ENCODE measurements at places on chromosomes 16 and 17.

GRCh38 chr16:67897231-67897630 lies 4.2 kb downstream of the PSKH1 start:
- H3K27ac ChIP-seq, result peak overlapping the region; percentile 53
- peaks cover 17% of the 10 kb centered on the region for H3K4me1 ChIP-seq
- DNase-seq, result peak; percentile 81
- H3K36me3 ChIP-seq, result no peaks in the 10 kb centered on the region
- H3K4me3 ChIP-seq, result no peak overlapping the region
- H3K27me3 ChIP-seq, result no peaks in the 10 kb centered on the region

- H3K27ac ChIP-seq, result peak overlapping the region; percentile 46
- H3K36me3 ChIP-seq, result peaks cover 24% of the 10 kb centered on the region
- no peak overlapping the region for H3K4me3 ChIP-seq
- H3K4me1 ChIP-seq, result peaks cover 24% of the 10 kb centered on the region
- peak; percentile 80 for DNase-seq
- H3K27me3 ChIP-seq, result no peaks in the 10 kb centered on the region
Measured at GRCh38 chr17:27319541-27320221, 25.8 kb downstream of the WSB1 start.

DNA sequence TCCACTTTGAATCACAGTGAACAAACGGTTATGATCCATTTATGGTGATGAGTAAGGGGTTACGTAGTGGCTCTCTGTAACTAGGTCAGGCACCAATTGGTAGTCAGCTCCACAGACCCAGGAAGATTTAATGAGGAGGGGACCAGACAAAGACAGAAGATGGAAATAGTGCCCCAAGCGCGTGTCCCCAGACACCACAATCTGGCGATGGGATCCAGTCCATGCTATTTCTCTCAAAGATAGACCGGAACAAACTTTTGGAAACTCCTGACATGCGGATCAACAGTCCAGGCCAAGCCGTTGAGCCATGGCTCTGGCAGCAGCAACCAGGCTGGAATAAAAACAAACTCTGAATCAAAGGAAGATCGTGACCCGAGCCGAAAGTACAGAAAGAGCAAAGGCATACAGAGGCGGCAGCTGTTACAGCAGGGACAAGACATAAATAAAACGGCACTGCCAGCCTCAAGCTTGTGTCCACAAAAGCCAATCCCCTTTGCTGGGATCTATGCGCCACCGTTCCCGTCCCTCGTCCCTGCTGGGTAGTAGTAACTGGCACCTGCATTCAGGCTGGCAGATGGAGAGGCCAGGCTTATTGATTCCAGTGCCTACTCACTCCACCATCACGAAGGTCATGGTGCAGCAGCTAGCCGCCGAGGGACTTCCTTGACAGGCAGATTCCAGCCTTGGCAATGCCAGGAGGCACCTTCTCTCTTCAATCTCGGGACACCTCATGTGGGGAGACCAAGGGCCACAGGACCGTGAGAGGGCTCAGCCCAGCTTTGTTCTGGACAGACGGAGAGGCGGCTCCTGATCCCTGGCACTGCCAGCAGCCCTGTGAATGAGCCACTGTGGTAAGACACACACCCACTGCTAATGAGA lies 50.2 kb downstream of the CDH11 start:
- DNase-seq, result peak; percentile 78
- H3K4me1 ChIP-seq, result peaks cover 61% of the 10 kb centered on the region
- H3K27ac ChIP-seq, result peak overlapping the region; percentile 97
- H3K4me3 ChIP-seq, result peak overlapping the region; percentile 12
- no peaks in the 10 kb centered on the region for H3K27me3 ChIP-seq
- H3K36me3 ChIP-seq, result no peaks in the 10 kb centered on the region

DNA sequence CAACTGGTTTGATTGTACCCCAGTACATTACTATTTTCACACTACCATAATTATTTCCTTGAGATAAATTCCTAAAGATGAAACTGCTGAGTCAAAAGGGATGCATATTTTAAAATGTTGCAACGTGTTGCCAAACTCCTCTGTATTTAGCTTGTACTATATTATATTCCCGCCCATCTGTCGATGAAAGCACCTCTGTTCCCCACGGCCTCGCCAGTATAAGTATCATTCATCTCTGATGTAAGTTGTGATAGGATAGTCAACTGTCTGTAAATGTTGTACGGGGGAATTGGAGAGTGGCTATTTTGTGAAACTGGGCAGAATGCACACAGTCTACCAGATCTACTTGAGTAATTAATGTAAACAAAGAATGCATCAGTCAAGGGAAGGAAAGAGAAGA lies 47.7 kb upstream of the TNRC6A start:
- no peaks in the 10 kb centered on the region for H3K27me3 ChIP-seq
- H3K4me3 ChIP-seq, result no peak overlapping the region
- peak; percentile 56 for DNase-seq
- H3K27ac ChIP-seq, result no peak overlapping the region
- H3K4me1 ChIP-seq, result peaks cover 13% of the 10 kb centered on the region

DNA sequence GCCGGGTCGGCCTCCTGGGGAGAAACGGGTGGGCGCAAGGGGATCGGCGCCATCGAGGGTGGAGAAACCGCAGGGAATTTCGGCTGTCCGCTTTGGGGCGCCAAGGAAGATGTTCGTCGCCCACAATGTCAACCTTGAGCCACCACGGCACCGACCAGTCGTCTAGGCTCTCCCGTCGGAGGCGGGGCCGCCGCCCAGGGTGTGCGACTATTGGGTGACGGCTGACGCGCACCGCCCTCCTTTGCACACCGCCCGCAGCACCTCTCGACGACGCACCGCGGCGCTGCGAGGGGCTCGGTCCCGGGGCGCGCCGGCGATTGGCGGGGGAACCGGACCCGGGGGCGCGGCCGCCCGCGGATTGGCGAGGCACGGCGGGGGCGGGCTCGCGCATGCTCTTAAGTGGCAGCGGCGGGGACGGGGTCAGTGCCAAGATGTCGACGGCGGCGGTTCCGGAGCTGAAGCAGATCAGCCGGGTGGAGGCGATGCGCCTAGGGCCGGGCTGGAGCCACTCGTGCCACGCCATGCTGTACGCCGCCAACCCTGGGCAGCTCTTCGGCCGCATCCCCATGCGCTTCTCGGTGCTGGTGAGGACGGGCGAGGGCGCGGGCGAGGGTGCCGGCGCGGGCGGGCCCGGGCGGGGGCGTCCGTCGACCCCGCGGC lies at the start of gene NUDT16L1:
NUDT16L1 (plus strand) TSS at position 267 of the 660 bp plus-strand sequence; CDS start at position 432, 165 bp downstream.
- H3K27ac ChIP-seq, result peak within 1 kb of the TSS; percentile 56
- peak within 1 kb of the TSS; percentile 81 for H3K4me3 ChIP-seq
- 0 out of 2 replicates have a peak, but pooled peaks cover 3% of the 10 kb centered on the region for H3K36me3 ChIP-seq
- H3K27me3 ChIP-seq, result no peaks in the 10 kb centered on the region
- peak; percentile 99 for DNase-seq

GRCh38 chr17:82931699-82932517 lies 92.1 kb upstream of the ZNF750 start:
- peak overlapping the region; percentile 40 for H3K4me3 ChIP-seq
- peak overlapping the region; percentile 90 for H3K27ac ChIP-seq
- peak; percentile 93 for DNase-seq
- peaks cover 17% of the 10 kb centered on the region for H3K4me1 ChIP-seq

GRCh38 chr17:73657473-73658116 lies 13.3 kb upstream of the SDK2 start:
- H3K4me3 ChIP-seq, result no peak overlapping the region
- no peaks in the 10 kb centered on the region for H3K36me3 ChIP-seq
- H3K27me3 ChIP-seq, result no peaks in the 10 kb centered on the region
- no peaks in the 10 kb centered on the region for H3K4me1 ChIP-seq
- DNase-seq, result peak; percentile 58

- no peak overlapping the region for H3K4me3 ChIP-seq
- H3K4me1 ChIP-seq, result peaks cover 13% of the 10 kb centered on the region
- peaks cover 14% of the 10 kb centered on the region for H3K27me3 ChIP-seq
- H3K36me3 ChIP-seq, result no peaks in the 10 kb centered on the region
- peak; percentile 86 for DNase-seq
Measured at GRCh38 chr17:65297384-65297783, 160.2 kb downstream of the RGS9 start.

DNA sequence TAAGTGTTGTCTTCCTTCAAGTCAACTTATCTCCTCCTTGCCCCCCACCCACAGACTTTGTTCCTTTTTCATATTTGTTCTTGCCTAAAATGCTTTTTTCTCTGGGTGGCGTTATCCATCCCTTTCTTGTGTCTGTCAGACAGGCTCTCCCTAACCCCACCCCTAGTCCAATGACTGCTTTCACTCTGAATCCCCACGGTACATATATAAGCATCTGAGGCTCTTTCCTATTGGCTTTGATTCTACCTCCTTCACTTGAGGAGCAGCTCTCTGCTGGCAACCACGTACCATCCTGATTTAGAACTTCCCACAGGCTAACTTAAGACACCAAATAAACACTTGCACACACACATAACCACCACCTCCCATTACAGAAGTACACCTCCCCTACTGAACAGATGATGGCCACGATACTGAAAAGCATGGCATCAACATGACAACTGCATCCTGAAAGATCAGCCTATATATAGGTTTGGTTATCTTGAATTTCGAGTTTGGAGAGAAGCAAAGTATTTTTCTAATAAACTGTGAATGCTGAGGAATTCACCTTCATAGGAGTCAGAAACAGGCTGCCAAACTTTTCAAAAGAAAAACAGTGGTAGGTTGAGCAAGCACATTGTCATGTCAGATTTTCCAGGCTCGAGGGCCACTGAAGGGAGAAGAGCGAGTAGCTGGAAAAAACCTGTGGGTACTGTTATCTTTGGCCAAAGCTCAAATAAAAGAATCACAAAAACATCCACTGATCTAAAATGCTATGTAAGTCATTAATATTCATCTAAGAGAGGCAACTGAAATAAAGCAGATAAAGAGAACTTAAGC lies 24.3 kb downstream of the STAT3 start:
- H3K4me1 ChIP-seq, result peaks cover 36% of the 10 kb centered on the region
- peak overlapping the region; percentile 58 for H3K27ac ChIP-seq
- DNase-seq, result peak; percentile 81
- H3K36me3 ChIP-seq, result no peaks in the 10 kb centered on the region
- no peaks in the 10 kb centered on the region for H3K27me3 ChIP-seq

GRCh38 chr17:56785997-56786680 lies 47.6 kb downstream of the C17orf67 start:
- no peak overlapping the region for H3K4me3 ChIP-seq
- peaks cover 13% of the 10 kb centered on the region for H3K4me1 ChIP-seq
- H3K27me3 ChIP-seq, result no peaks in the 10 kb centered on the region

DNA sequence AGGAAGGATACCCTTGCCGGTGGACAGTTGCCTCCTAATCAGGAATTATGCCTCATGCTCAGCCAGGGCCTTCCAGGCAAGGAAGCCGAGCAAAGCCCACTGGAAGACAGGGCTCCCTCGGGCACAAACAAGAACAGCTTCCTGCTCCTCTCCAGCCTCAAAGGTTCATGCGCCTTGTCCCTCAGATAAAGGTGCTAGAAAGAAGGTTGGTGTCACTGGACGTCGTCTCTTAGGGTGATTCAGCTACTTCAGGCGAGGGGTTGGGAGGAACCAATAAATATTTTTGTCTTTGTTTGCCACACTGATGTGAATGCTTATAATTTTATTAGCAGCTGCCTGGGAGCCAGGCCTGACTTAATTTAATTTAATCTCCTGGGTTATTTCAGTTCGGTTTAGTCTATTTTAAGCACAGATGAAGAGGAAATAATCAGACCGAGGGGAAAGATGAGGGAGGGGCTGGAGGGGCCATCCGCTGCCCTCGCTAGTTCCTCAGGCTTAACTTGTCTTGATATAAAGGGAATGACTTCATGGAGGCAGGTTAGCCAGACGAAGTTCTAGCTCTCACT lies 171.8 kb upstream of the CACNG5 start:
- H3K27ac ChIP-seq, result no peak overlapping the region
- H3K36me3 ChIP-seq, result peaks cover 8% of the 10 kb centered on the region
- H3K4me1 ChIP-seq, result no peaks in the 10 kb centered on the region
- no peaks in the 10 kb centered on the region for H3K27me3 ChIP-seq

- peak overlapping the region; percentile 90 for H3K27ac ChIP-seq
- no peaks in the 10 kb centered on the region for H3K36me3 ChIP-seq
- H3K27me3 ChIP-seq, result no peaks in the 10 kb centered on the region
- peak overlapping the region; percentile 28 for H3K4me3 ChIP-seq
- H3K4me1 ChIP-seq, result peaks cover 70% of the 10 kb centered on the region
- DNase-seq, result peak; percentile 40
Measured at GRCh38 chr17:40306395-40306794, 2.6 kb upstream of the RARA start.

GRCh38 chr17:9897372-9897968 lies 7.6 kb downstream of the RCVRN start:
- no peaks in the 10 kb centered on the region for H3K27me3 ChIP-seq
- no peak for DNase-seq
- no peak overlapping the region for H3K27ac ChIP-seq
- H3K4me3 ChIP-seq, result no peak overlapping the region
- H3K36me3 ChIP-seq, result no peaks in the 10 kb centered on the region
- H3K4me1 ChIP-seq, result peaks cover 28% of the 10 kb centered on the region

- DNase-seq, result no peak
- peaks cover 48% of the 10 kb centered on the region for H3K4me1 ChIP-seq
- no peaks in the 10 kb centered on the region for H3K36me3 ChIP-seq
- H3K4me3 ChIP-seq, result no peak overlapping the region
- no peak overlapping the region for H3K27ac ChIP-seq
Measured at GRCh38 chr17:40545660-40546059, 19.6 kb downstream of the CCR7 start.

DNA sequence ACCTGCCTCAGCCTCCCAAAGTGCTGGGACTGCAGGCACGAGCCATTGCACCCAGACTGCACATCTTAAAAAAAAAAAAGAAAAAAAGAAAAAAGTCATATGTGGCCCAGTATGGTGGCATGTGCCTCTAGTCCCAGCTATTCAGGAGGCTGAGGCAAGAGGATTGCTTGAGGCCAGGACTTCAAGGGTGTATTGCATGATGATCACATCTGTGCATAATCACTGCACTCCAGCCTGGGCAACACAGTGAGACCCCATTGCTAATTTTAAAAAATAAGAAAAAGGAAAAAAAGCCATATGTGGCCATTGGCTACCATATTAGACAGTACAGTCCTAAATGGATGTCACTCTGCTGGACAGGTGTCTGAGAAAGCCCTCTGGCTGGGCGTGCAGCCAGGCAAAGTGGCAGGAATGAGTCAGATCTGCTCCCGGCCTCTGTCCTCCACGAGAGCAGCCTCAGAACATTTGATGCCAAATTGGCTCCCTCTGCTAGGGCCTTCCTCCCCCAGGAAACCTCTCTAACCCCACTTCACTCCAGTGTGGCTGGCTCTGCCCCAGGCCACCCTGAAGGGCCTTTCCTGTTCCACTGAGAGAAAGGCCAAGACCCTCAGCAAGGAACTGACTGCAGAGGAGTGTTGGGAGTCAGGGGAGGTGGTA lies 14.7 kb downstream of the CA7 start:
- no peaks in the 10 kb centered on the region for H3K4me1 ChIP-seq
- no peak overlapping the region for H3K27ac ChIP-seq
- DNase-seq, result peak; percentile 81
- no peaks in the 10 kb centered on the region for H3K27me3 ChIP-seq
- H3K36me3 ChIP-seq, result no peaks in the 10 kb centered on the region
- no peak overlapping the region for H3K4me3 ChIP-seq

All from GM23248 (cell line).